ENCODE measurements at places on chromosomes 1 and 21.

DNA sequence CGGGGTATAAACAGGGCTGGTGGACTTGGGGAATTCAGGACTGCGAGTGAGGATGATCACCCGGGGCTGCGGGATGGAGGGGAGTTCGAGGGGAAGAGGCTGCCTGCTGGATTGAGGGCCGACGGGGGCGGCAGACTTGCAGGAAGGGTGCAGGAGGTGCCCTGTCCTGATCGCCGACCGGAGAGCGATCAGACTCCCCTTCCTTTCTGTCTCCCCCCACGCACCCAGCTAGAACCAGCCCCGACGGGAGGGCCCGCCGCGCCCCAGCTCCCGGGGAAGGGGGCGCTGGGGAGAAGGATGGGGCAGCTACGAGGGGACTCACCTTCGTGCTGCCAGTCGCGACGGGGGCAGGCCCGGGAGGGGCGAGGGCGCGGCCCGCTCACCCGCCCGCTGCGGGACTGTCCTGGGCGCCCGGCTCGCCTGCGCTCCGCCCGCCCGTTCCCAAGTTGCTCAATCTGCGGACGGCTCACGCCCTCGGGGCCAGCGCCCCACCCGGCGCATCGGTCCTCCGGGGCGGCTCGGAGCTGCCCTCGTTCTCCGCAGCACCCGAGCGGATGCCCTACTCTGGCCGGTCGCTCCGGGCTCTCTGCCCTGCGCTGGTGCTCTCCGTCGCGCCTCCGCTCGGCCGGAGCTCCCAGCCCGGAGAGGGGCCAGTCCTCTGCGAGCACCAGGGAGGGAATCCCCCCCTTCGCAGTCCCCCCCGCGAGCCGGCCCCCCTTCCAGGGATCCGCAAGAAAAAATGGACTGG, at the start of gene RSPO1:
Gene RSPO1, minus strand, starts transcription at position 649 of the 748 bp plus-strand sequence. CDS start 5,231 bp downstream, outside the sequence.
- no peak for DNase-seq

- DNase-seq, result no peak
Observed at GRCh38 chr1:26060832-26061574, 6.4 kb downstream of the TRIM63 start.

GRCh38 chr1:192311281-192311680, 5.5 kb upstream of the RGS21 start:
- DNase-seq, result no peak

DNA sequence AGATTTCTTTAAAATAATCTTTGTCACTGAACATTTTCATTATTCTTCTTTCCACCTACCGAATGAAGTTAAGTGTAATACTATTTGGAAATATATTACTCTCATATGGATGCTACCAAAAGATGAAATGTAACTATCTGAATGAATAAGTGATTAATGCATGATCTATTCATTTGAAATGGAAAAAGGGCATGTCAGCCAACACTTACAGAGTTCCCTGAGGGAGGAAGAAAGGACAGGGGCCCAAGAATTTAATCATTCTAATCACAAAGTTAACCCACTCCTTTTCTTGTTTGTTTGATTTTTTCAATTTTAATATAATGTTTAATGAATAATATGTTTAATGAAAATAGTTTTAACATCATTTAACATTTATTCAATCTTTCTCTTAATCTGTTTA, 129.4 kb downstream of the ZC3H11B start:
- no peak for DNase-seq

DNA sequence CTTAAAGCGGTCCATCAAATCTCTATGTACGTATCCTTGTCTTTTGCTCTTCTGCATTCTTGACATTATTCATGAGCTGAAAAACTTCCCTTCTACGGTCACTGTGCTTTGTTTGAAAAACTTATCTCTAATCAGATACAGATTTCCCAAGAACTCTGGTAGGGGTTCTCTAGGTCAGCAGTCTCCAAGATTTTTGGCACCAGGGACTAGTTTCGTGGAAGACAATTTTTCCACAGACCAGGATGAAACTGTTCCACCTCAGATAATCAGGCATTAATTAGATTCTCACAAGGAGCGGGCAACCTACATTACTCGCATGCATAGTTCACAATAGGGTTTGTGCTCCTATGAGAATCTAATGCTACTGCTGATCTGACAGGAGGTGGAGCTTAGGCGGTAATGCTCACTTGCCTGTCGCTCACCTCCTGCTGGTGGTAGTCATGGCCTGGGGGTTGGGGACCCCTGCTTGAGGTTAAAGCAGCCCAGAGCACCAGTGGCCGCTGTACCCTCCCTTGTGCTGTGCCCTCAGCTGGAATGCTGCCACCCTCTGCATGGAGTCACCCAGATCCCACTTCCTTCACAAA, 30.8 kb downstream of the AK2 start:
- DNase-seq, result peak; percentile 50

Data from tibial artery (tissue), 4 donors.